ENCODE measurements at places on chromosomes 13 and 19.

GRCh38 chr13:63909726-63910375 is 2494.2 kb upstream of the PCDH20 start:
- DNase-seq = peak; percentile 23

GRCh38 chr19:42403586-42403985 is 13.5 kb upstream of the CNFN start:
- no peak for DNase-seq

- DNase-seq = peak; percentile 65
Measured at GRCh38 chr13:113034451-113035212, 65.6 kb downstream of the MCF2L start.

DNA sequence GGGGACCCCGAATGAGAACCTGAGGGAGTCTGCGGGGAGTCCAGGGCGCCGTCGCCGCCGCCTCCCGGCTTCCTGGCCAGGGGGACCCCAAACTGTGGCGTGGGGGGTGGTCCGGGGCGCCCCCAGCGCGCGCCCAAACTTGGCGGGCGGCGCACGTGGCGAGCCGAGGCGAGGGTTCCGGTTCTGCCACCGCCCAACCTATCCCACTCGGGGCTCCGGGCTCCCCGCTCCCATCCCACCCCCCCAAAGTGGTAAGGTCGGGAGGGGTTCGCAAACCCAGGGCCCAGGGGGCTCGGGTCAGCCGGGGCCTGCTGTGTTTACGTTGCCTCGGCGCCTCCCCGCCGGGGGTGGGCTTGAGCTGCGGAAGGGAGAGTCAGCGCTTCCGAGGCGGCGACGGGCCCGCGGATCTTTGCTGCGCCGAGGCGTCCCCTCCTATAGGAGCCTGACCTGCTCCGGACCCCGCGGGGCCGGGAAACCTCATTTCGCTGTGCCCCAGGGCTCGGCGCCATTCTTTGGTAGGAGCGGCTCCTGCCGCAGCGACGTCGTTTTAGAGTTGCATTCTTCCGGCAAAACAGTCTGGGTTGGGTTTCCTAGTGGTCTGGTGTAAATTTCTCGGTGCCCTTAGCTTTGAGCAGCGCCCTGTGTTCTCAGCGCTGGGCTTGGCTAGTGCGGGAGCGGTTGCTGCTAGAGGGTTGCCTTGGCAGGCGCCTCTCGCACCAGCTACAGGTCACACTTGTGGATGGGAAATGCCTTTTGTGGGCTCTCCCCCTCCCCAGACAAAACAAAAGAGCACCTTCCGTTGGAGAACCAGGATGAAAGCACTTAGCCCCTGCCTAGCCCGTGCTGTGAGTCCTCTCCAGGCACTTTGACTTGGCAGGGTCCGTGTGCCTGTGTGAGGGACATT is 1.2 kb downstream of the DAZAP1 start:
- peak; percentile 65 for DNase-seq

GRCh38 chr13:98504371-98504963 is 72.4 kb downstream of the STK24 start:
- DNase-seq = no peak
